ENCODE measurements at places on chromosomes 5 and 9.

GRCh38 chr5:125587631-125588030 is 835.6 kb upstream of the GRAMD2B start:
- no peak for DNase-seq

GRCh38 chr5:135221696-135222095 is 177.3 kb downstream of the MACROH2A1 start:
- no peak for DNase-seq

GRCh38 chr9:2638871-2639673 is 17.5 kb downstream of the VLDLR start:
- DNase-seq: no peak

GRCh38 chr9:116149844-116150243 is 3.7 kb upstream of the PAPPA start:
- DNase-seq: no peak

DNA sequence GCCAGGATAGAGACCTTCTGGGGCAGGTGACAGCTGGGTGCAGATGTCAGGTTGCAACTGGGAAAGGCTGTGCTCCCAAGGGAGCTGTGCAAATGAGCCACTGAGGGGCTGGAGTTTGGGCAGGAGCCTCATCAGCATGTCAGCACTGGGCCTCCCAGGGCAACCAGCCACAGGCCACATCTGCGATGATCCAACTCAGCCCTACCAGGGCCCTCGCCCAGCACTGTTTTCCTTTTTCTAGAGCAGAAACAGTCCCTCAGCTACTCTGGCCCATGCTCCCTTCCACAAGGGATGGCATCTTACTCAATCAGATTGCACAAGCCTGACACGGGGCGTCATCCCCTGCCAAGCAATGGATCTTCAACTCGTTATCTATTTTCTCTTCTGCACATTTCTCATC is 24.8 kb downstream of the NIPAL4 start:
- no peak for DNase-seq

GRCh38 chr5:3344671-3345070 is 251.0 kb upstream of the IRX1 start:
- DNase-seq: no peak

- no peak for DNase-seq
Observed at GRCh38 chr5:120803282-120803681, 339.2 kb downstream of the PRR16 start.

- no peak for DNase-seq
Observed at GRCh38 chr5:80125962-80126480, 90.9 kb downstream of the THBS4 start.

DNA sequence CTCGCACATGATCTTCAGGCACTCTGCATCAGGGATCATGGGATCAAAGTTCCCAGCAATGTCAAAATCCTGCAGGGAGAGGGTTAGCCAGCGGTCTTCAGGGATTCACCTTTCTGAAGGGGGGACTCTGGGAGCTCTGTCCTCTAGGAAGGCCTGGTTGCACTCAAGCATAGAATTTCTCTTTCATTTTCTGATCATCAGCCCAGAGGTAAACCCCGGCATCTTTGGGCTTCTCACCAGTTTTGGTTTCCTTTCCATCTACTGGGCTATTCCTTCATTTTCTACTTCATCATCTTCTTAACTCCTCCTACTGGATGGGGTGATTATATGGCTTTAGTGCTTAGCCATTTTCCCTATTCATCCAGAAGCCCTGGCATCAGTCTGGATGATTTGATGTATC is 4.6 kb upstream of the DND1 start:
- no peak for DNase-seq

DNA sequence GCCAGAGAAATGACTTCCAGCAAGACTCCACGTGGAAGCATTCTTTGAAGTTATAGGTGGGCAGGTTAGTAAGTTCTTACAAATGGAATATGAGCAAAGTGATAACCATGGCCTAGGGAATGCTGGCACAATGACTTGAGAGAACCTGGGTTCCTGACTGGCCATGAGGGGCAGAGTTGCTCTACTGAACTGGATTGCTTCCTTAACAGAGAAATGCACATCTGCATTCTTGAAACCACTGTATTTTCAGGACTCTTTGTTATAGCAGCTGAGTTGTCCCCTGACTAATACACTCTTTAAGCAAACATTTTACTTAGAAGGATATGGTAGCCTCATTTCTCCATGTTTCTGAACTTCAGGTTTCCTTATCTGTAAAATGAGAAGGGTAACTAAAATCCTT is 108.3 kb upstream of the GNA14 start:
- no peak for DNase-seq

DNA sequence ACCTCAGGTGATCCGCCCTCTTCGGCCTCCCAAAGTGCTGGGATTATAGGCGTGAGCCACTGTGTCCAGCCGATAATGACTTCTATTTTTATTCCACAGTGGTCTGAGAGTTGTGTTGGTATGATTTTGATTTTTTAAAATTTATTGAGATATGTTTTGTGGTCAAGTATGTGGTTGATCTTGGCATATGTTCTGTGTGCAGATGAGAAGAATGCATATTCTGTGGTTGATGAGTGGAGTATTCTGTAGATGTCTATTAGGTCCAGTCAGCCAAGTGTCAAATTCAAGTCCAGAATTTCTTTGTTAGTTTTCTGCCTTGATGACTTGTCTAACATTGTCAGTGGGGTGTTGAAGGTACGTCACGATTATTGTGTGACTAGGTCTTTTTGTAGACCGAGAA is 338.2 kb upstream of the TARS1 start:
- no peak for DNase-seq

GRCh38 chr5:131214609-131215227 is 44.0 kb downstream of the LYRM7 start:
- no peak for DNase-seq

DNA sequence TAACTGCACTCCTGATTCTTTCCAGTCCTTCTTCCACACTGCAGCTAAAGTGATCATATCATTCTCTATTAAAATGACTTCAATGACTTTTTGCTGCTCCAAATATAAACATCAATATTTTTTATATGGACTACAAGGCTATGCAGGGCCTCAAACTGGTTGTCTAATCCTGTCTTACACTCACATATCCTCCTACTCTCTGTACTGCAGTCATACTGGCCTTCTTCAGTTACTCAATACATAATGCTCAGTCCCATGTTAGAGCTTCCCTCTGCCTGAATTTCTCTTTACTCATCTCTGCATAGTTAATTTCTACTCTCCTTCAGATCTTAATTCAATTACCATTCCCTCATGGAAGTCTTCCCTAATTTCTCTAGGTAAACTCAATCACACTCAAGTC is 3.4 kb downstream of the MEIKIN start:
- DNase-seq: no peak

GRCh38 chr9:134585746-134586706 is 55.6 kb upstream of the COL5A1 start:
- no peak for DNase-seq

- no peak for DNase-seq
Observed at GRCh38 chr5:66443462-66444130, 152.6 kb upstream of the MAST4 start.

GRCh38 chr9:93205045-93205768 is 21.3 kb downstream of the WNK2 start:
- no peak for DNase-seq

- DNase-seq: no peak
Observed at GRCh38 chr9:17807613-17808282, 228.9 kb downstream of the SH3GL2 start.

- DNase-seq: no peak
Observed at GRCh38 chr5:140927228-140927573, 1.1 kb downstream of the PCDHAC1 start.

- DNase-seq: no peak
Observed at GRCh38 chr5:157529002-157529401, 46.6 kb downstream of the ADAM19 start.

DNA sequence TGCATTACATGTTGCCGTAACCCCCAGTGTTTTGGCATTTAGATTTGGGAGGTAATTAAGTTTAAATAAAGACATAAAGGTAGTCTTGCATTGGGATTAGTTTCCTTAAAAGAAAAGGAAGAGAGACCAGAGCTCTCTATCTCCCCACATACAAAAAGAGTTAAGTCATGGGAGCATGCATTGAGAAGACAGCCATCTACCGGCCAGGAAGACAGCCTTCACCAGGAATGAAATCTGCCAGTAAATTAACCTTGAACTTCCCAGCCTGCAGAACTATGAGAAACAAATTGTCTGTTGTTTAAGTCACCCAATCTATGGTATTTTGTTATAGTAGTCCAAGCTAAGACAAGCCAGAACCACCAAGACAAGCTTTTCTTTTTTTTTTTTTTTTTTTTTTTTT is 567.0 kb upstream of the CDH18 start:
- DNase-seq: no peak
